ENCODE measurements at places on chromosomes 12 and 14. TPM values are rescaled to one million over a fixed set of nuclear protein-coding genes. Genes with fewer than 3 reads are reported as not detected.

DNA sequence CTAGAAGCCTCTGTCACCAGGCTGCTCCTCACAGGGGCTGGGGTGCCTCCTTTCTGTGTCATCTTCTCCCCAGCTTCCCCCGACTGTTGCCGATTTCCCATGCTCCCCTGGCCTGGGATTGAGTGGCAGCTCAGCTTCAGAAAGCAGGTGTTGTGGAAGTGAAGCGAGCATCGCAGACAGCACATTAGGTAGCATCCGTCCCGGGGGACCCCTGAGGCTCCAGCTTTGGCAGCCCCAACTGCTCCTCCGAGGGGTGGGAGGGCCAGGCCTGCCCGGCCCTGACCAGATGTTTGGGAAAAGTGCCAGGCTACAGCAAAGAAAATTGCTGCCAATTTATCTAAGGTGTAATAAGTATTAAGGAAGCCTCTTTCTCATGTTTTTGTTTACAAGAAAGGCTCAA is 1045.6 kb downstream of the BCL11B start:
- DNase-seq: no peak

Gene SCN8A
- total RNA-seq: 46.1 TPM

GRCh38 chr14:51327376-51327775 is 87.3 kb downstream of the TMX1 start:
- no peak for DNase-seq

- DNase-seq: peak; percentile 58
Observed at GRCh38 chr12:12376646-12377448, 20.0 kb downstream of the BORCS5 start.

- no peak for DNase-seq
Observed at GRCh38 chr14:80434574-80435321, 223.4 kb upstream of the DIO2 start.

GRCh38 chr12:95532851-95533250 is 18.4 kb downstream of the USP44 start:
- DNase-seq: no peak

DNA sequence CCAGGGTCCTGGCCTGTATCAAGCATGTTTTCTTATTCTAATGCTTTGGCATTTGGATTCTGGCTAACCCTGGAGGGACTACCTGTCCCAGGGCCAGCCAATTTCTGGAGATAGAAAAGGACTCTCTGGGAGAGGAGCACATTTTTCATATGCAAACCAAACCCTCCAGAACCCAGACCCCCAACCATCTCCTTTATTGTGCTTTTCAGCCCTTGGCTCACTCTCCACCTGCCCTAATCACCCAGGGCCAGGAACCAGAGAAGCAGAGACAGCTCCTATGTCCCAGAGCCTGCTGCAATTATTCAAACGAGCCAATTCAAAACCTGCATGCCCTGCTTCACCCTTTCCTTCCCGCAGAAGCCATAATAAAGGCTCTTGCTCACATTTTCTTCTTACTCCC is 23.8 kb downstream of the HSPB8 start:
- DNase-seq: no peak

GRCh38 chr12:83010169-83010804 is 323.6 kb downstream of the TMTC2 start:
- no peak for DNase-seq

Gene NANOG
- total RNA-seq: not detected

Gene AKAP3
- total RNA-seq: 4.1 TPM

DNA sequence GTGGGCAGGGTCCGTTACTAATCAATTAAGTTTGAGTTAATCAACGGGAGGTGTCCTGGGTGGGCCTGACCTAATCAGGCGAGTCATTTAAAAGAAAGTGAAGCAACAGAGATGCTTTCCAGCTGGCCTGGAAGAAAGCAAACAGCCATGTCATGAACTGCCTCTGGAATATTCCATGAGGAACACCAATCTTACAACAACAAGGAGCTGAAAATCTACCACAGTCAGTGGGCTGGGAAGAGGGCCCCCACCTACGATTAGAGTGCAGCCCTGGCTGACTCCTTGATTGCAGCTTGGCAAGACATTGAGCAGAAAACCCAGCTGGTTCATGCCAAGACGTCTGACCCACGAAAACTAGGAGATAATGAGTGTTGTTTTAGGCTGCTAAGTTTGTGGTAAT is 56.2 kb downstream of the SSPN start:
- no peak for DNase-seq

DNA sequence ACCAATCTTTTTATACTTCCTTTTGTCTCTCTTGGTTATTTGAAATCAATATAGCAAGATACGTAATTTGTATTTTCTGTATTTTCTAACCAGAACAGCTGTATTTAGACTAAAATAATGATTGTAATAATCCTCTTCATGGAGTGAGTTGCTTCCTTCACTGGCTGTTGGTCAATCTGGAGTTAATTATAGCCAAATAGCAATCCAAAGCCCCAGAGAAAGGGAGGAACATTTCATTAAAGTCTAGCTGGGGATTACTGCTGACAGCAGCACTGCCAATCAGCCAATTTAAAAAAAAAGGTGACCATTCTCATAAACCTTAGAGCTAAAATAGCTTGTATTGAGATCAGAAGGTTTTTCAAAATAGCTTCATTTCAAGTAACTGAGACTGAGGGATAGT is 118.0 kb downstream of the TRHDE start:
- no peak for DNase-seq

- peak; percentile 18 for DNase-seq
Observed at GRCh38 chr14:38721822-38722431, 381.1 kb downstream of the SEC23A start.

DNA sequence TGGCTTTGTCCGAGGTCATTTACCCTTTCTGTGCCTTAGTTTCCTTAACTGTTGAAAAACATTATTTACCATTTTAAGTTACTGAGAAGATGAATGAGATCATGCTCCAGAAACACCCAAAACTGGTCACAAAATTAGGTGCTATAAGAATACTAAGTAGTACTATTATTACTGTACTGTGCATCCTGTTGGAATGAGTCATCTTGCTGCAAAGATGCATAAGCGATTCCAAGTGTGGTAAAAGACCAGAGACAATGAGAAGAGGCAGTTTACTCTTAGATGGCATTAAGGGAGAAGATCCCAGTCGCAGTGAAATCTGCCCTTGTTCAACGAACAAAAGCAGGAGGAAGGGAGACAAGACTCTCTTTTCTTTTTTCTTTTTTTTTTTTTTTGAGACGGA is 4.2 kb upstream of the PLEKHA5 start:
- no peak for DNase-seq

GRCh38 chr12:130121226-130122000 is 40.9 kb upstream of the FZD10 start:
- no peak for DNase-seq

DNA sequence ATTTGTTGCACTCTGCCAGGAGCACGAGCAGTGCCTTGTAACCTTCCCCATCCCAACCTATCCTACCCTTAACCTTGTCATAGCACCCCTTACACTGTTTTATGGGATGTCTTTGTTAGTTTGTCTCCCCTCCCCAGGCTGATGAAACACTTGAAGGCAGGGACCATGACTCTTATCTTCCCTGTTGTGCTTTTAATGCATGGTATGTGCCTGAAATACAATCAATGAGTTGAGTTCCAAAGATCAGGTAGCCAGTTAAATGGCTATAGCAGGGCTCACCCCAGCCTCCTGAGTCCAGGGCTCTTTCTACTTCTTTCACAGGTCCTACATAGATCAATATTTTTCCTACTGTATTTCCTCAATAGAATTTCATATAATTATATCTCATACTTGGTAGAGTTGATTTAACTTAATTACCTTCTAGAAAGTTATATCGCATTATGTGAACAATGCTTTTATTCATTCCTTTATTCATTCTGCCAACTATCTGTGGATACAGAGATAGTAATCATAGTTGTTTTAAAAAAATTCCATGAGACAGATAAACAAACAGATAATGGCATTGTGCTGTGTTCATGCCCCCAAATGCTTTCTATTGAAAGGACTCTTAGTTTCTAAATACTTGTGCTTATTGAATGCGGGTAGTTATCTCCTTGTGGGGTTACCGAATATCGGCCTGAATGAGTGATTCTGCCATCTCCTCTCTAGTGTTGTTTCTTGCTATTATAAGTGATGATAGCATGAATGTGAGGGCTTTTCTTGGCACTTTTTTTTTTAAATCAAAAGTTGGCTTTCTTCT is 347.4 kb downstream of the NPAS3 start:
- DNase-seq: no peak

DNA sequence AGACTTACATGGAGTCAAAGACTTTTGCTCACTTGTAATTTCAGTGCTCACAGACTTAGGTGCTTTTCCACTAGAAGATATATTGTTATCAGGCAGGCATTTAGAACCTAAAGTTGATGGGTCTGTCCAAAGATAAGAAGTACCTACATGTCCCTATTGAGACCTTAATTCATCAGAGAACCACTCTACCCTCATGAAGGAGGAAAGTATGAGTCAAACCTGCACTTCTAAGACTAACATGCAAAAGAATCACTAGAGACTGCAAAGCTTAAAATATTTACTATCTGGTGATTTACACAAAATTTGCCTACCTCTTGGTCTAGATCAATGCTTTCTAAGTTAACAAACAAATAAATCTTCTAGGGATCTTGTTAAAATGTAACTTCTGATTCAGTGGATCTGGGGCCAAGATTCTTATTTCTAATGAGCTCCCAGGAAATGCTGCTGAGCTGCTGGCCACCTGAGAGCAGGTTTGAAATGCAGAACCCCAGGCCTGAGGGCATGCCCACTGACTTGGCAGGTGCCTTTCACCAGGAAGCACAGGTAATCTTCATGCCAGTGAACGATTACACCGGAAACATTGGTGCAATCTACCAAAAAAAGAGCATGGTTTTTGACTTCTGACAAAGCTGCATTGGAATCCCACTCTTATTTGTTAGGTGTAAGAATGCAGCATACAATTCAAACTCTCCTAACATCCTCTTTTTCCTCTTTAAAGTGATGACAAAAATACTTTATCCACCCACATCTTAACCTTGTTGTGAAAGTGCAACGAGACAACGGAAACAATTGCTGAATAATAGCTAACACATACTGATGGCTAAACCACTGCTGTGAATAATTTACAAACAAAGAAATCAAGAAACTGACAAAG is 214.2 kb downstream of the ADAMTS20 start:
- DNase-seq: no peak

All from frontal cortex (tissue), 4 donors.